ENCODE measurements at places on chromosomes 12 and 14.

- DNase-seq = no peak
Observed at GRCh38 chr14:88351966-88352691, 29.1 kb upstream of the KCNK10 start.

DNA sequence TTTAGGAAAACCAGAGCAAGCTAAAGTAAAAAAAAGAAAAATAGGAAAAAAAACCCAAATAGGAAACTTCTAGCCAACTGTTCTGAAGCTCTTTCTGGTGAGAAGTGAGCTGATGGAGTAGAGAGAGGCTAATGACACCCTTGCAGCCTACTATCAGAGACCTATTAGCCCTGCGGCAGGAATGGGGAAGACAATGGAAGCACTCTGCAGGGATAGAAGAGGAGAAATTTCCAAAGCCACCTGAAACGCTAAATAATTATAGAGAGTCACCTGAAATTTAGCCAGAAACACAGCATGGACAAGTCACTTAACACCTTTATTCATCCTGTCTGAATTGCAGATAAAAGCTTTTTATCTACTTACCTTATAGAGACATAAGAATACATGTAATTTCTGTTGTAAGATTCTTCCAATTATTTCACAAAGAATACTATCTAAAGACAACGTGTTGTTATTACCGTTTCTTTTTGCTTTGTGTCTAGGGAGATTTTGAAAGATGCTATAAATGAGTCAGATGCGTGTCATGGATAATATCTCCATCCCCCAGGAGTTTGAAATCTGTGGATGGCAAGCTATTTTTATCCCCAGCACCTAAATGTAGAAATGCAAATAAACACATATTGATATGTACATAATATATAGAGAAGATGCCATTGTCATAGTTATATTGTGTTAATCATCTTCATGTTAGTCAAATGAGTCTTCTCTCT lies 138.6 kb downstream of the TPH2 start:
- DNase-seq = no peak

GRCh38 chr14:74913986-74914573 lies 9.0 kb downstream of the RPS6KL1 start:
- DNase-seq = peak; percentile 68

DNA sequence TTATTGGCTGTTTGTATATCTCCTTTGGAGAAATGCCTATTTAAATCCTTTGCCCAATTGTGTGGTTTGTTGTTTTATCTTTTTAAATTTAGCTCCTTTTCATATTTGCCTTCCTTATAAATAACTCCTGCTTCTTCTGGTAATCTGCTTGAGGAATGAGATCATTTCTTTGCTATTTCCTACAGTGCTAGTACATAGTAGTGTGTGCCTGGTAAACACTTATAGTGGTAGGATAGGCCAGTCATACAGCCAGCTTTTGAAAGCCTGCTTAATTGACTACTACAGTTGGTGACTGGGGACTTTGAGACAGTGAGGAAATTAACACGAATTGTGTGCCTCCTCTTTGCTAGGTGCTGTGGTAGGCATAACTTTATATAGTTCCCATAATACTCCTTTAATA lies 68.7 kb downstream of the BORCS5 start:
- DNase-seq = no peak

DNA sequence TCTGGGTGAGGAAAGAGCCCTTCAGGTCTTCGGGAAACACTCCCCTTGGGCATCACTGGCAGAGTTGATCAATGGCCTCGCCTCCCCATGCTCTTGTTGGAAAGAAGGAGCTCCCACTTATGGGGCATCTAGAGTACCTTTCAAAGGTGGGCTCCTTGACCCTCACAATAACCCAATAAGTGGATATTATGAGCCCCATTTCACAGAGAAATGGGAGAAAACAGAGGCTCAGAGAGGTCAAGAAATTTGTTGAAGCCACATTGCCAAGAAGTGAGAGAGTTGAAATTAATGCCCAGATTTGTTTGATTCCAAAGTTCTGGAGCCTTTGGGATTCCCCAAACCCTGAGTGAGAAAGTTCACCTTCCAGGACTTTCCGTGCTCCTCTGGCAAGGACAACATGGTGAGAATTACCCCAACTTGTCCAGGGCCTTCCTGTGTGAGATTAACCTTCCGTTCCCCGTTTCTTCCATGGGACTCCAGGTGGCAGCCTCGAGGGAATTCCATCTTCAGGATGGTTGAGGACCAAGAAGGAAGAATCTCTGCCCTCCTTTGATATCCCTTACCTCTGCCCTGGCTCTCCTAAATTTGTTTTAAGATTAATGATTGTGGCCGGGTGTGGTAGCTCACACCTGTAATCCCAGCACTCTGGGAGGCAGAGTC lies 7.5 kb upstream of the CHD4 start:
- no peak for DNase-seq

DNA sequence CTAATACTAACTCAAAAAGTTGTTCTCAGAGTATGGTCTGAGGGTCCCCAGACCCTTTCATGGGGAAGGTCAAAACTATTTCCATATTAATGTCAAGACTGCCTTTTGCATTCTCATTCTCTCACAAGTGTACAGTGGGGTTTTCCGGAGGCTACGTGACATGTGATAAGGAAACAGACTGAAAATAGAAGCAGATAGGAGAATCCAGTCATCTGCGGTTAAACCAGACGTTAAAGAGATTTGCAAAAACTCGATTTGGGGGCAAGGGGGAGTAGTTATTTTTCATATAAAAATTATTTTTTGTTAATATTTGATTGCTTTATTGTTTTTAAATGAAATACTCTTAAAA lies 1.0 kb upstream of the NAP1L1 start:
- DNase-seq = no peak

- no peak for DNase-seq
Observed at GRCh38 chr12:85804663-85805062, 31.5 kb downstream of the RASSF9 start.

DNA sequence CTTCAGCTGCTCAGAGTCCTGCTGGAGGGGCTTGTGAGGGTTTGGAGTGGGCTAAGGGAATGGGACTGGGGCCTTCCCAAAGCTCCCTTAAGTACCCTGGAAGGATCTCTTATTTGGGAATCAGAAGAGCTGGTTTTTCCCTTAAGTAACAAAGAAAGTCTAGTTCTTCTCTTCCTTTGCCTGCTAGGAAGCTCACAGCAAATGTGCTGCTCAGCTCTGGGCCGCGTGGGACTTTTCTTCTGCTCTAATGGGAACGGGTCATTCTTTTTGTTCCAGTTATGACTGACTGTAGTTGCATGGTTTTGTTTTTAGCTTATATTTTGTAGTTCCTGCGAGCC lies 6.0 kb downstream of the KIF26A start:
- no peak for DNase-seq

GRCh38 chr12:49809906-49810389 lies 18.3 kb downstream of the NCKAP5L start:
- no peak for DNase-seq

DNA sequence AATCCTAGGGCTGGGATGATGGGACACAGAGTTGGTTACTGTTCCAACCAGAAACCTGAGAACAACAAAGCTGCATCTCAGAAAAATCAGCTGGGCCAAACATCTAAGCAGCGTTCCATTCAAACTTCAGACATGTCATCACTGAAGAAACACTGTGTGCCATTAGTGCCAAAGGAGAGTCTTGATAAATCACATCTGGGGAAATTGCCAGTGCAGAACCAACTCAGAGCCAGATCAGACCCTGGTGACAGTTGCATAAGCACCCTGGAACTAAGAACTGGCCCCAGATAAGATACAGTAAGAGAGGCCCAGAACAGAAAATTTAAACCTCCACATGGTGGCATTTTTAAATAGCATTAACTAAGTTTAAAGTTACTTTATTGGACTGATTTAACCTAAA lies 482.8 kb downstream of the PRKD1 start:
- no peak for DNase-seq

GRCh38 chr14:22047115-22047514 lies 373.5 kb upstream of the OR4E1 start:
- no peak for DNase-seq

Measured in prostate gland (tissue), 2 donors.